Cardiac septum (tissue), 1 donor: ENCODE measurements at places on chromosomes 7 and 10. TPM values are rescaled to one million over a fixed set of nuclear protein-coding genes. Genes with fewer than 3 reads are reported as not detected.

DNA sequence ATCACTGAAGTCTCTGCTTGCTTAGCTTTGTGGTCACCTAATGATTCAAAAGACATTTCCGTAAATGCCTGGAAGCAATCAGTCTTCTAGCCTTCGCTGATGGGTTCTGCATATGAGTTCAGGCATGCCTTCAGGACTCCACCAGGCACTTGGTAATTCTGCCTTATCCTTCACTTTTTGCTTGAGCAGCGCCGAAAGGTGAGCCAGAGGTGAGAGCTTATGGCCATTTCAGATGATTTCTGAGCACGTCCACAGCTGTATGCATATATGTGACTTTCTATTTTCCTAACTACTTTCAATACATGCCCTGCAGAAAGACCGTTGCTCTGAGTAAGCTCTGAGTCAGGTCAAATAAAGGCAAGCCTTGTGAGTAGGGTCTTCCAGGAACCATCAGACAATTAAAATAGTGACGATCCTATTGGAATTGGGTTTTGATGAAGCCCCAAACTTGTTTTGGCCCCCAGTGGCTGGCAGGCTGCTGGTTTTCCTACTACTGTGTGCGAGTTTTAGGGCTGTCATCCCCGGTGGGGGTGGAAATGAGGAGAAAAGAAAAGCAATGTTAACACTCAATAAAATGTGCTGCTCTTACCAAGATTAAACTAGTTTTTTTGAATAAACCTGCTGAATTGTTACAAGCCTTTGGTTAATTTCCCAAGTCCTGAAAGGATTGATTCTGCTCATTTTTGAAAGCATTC is 154.4 kb upstream of the AKR1E2 start:
- DNase-seq: no peak

DNA sequence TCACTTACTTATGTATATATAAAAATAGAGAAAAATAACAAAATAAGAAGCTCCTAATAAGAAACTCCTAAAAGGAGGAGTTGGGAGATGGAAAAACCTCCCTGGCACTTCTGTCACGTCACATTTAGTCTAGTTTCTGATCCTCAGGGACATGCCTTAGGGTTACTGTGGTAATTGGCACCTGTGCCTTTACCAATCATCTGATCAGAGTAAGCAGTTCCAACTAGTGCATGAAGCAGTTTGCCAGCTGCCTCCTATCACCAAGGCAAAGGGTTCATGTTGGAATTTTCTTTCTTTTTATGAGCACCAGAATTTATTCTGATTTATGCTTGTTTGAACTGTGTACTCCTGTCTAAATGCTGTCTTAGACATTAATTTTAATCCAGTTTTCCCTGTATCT is 49.9 kb downstream of the ARL4A start:
- DNase-seq: no peak

DNA sequence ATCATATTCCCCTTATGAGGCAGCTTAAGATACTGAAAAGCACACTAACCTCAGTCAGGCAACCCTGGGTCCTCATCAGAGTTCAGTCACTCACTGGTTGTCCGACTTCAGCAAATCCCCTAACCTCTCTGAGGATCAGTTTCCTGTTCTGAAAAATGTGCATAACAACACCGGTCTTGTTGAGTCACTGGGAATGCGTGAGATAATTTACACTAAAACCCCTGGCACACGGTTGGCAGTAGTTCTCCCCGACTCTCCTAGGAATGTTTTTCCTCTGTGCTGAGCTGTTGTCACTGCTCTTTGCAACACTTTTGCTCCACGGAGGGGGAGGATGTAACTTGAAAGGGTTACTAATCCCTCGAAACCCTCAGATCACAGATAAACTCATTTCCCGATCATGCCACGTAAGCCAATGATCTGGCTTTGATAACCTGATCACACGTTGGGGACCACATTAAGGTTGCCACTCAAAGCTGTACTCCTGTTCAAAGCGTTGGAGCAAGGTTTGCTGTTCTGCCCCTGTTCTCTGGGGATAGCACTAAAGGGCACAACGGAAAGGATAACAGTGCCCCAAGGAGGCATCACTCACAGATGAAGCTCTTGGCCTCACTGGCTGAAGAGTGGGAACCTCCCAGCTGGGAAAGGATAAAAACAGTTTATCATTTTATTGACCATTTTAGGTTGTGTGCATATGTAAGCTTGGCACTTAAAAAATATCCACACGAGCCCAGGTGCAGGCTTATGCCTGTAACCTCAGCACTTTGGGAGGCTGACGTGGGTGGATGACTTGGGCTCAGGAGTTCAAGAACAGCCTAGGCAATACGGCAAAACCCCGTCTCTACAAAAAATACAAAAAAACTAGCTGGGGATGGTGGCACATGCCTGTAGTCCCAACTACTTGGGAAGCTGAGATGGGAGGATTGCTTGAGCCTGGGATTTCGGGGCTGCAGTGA is 5.0 kb upstream of the RBM17 start:
- no peak for DNase-seq

ALOX5 gene
- total RNA-seq: 4.9 TPM

FAM131B gene
- total RNA-seq: 0.19 TPM

FAM171A1 gene
- total RNA-seq: 8.3 TPM

HYAL4 gene
- total RNA-seq: 0.32 TPM
